ENCODE measurements at places on chromosomes 3 and 15.

DNA sequence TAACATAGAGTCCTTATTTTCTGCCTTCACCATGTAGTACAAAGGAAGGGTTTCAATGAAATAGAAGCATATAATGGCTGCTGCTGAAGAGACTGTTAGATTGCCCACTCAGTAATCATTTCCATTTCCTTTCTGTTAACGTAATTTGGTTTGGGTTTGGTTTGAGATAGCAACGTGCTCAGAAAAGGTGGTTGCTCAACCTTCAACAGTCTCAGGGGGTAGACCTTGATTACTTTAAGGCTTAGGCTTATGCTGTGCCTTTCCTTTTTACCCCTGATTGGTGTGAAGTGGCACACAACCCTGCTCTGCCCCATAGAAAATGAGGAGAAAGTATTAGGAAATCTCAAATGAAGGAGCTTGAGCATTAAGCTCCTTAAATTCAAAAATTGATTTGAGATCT is 163.7 kb upstream of the TP63 start:
- DNase-seq: no peak

DNA sequence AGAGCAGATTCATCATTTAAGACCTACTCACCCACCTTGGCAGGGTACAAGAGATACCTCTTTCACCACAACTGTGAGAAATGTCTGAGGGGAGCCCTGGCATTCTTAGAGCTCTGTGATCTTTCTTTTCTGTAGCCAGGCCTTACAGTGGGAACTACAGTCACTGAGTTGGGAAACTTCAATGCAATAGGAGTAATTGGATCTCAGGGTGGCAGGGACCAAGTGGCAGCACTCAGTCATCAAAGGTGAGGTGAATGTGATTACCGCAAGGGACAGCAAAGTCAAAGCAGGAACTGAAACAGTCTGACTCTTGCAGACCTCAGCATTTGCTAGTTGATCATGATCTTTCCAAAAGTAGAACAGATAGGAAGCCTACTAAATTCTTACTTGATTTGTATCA is 7.2 kb upstream of the MCF2L2 start:
- DNase-seq: no peak

- DNase-seq: no peak
These were observed 196.5 kb upstream of the ZPLD1 start for GRCh38 chr3:102238362-102238761.

DNA sequence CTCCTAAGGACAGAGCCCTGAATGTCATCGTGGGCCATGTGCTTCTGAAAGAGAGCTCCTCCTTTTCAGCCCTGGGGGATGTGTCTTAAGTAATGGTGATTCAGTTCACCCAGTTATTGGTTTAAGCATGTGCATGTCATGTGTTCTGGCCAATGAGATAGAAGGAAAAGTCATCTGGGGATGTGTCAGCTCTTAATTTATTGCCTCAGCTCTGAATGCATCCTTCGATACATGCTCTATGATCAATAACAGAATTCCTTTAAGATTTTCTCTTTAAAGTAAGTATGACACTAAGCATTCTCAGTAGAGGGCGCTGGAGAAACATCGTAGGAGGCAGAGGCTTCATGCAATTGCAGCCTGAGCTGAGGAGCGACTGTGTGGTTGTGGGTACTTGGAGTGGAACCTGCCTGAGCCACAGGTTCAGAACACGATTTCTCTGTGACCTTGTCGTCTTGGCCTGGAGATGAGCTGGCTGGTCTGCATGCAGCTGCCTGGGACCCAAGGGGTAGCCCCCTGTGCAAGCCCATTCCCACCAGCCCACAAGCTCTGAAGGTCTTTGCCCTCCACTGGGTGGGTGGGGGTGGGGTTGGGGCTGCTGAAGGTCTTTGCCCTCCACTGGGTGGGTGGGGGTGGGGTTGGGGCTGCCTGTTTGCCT is 69.5 kb downstream of the C3orf38 start:
- DNase-seq: no peak

DNA sequence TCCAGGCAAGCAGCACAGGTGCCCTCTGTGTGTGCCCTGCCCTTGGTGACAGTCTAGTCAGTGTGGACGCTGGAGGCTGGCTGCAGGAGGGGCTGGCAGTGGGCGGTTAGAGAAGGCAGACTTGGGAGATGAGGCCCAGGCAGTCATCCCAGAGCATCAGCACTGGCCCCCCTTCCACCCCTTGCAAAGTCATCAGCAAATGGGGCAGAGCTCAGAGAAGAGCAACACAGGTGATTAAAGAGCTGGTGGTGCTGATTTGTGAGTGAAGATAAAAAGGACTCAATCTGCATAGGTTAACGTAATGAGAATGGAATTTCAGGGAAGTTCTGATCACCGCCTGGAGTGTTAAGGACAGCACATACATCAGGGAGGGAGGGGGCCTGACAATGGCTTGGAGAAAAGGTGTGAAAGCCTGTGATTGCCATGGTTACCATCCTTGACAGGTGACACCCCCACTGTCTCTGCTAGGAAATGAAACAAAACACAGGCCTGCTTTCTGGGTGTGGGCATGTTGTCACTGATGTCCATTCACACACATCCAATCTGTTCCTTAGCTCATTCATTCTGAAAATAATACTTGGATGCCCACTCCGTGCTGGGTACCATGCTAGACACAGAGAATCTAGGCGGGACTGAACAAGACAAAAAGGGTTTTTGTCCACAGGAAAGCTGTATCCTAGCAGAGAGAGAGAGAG is 269.6 kb upstream of the ST8SIA2 start:
- DNase-seq: no peak

GRCh38 chr3:188568736-188569135 is 414.8 kb downstream of the LPP start:
- no peak for DNase-seq

GRCh38 chr15:70597056-70597603 is 166.2 kb downstream of the UACA start:
- no peak for DNase-seq

DNA sequence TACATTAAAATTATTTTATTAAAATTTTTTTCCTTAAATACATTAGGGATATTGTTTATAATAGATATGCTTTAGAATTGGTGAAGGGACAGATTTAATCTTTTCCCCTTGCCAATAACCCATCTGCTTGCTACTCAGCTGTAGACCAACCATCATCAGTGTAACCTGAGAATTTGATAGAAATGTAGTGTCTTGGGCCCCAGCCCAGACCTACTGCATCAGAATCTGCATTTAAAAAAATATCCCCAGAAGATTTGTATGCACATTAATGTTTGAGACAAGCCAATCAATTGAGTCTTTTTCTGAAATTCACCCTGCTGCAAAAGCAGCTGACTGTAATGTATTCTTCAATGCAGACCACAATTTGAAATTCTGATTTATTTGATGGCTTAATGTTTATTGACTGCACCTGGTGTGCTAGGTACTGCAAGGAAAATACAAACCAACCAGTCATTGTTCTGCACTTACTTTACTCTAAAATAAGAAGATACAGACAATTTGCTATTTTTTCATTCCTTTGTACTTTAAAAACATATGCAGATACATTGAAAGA is 190.7 kb upstream of the SGO1 start:
- no peak for DNase-seq

DNA sequence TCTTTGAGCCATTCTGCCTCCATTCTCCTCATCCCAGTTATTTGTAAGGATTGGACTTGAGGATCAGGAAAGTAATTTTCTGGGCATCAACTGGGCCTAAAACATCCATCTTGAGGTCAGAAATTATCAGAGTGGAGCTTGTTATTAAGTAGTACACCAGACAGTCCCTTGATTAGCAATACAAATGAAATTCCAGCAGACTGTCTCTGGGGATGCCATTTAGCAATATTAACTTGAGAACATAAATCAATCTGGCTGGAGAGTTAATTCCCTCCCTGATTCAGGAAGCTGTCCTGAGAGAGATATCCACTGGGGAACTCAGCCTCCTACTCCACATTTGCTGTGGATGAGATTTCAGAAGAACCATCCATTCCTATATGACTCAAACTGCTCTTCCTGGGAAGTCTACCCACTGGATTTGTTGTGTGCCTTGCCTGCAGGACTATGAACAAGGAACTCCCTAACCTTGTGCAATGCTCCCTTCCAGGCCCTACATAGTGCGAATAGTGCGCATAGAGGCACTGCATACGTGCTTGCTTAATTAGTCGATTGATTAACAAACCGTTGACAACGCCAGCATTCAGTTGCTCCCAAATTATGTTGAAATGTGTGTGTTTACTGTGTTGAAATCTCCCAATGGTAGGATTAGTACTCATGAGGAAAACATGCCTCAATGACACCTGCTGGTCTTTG is 36.1 kb upstream of the MTMR14 start:
- no peak for DNase-seq

DNA sequence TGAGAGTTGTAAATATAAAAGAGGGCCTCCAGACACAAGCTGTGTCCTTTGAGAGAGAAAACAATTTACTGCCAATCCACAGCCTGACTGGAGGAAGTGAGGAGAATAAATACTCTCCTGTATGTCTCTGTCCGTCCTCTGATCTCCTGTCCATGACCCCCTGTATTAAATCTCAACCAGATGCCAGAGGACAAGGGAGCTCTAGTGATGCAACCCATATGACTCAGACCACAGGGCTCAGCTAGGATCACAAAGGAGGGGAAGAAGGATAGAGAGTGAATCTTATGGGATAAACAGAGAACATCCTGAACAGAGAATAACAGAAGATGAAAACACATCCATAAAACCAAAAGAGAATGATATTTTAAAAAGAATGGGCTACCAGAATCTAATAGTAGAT is 482.6 kb downstream of the PLOD2 start:
- DNase-seq: no peak

GRCh38 chr3:197012540-197012883 is 17.1 kb downstream of the MELTF start:
- no peak for DNase-seq

GRCh38 chr15:48536681-48537091 is 108.8 kb downstream of the FBN1 start:
- no peak for DNase-seq

- no peak for DNase-seq
These were observed 4.9 kb upstream of the FRMD4B start for GRCh38 chr3:69390771-69391170.

DNA sequence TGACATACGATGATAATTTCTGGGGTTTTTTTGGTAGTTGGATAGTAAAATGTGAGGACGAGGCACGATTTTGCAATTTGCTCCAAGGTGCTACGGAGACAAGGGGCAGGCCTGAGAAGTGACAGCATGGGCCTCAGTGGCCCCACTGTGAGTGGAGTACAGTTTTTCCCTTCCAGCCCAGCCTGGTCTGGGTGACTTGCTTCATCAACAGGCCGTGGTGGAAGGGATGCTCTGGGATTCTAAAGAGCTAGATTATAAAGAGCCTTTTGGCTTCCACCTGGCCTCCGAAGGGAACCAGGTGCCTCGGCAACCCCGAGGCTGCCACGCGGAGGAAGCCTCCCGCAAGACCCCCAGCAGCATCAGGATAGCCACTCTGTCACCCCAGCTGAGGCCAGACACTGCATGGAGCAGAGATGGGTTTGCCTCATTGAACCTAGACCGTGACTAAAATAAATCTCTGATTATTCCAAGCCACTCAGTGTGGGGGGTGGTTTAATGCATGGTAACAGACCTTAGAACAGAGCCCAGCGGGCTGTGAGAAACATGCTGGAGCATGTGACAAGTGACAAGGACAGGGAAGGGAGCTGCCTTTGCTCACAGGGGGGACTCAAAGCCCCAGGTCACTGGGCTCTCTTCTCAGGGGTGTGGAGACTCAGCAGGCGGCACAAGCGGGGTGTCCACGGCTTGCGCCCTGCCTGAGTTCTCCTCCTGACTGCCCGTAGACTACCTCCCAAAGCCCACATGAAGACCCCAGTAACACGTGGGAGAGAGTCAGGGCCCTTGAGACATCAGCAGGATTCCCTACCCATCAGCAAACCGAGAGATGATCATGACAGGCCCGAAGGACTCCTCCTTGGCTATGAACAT is 22.6 kb upstream of the SLC41A3 start:
- DNase-seq: no peak

DNA sequence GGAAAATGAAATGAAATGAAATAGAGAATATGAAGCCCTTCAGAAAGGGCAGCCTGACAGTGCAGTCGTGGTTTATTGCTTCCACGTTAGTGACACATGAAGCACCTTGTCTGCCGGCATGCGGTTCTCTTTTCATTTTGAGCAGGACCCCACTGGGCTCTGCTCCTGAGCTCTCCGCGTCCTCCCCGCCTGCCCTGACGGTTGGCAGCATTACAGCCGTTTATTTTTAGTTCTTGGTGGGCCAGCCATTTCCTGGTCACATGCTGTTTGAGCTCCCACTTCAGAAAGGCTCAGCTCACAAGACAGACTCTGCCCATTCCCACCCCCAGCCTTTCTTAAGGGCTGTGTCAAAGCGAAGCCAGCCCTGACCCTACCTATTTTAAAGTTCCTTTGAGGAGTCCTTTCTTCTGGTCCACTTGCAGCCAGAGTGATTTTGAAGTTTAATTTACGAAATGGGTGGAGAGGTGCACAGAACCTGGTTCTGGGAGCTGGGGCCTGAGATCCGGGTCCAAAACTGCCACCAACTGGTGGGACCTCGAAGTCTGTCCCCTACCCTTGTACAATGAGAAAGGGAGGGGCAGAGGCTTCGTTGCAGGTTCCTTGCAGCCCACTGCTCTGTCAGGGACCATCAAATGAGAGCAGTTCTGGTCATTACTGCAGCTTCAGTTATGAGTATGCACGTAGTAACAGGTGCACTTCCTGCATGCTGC is 60.1 kb downstream of the MGLL start:
- DNase-seq: no peak

GRCh38 chr15:45510758-45511280 is 11.7 kb downstream of the SLC30A4 start:
- no peak for DNase-seq

DNA sequence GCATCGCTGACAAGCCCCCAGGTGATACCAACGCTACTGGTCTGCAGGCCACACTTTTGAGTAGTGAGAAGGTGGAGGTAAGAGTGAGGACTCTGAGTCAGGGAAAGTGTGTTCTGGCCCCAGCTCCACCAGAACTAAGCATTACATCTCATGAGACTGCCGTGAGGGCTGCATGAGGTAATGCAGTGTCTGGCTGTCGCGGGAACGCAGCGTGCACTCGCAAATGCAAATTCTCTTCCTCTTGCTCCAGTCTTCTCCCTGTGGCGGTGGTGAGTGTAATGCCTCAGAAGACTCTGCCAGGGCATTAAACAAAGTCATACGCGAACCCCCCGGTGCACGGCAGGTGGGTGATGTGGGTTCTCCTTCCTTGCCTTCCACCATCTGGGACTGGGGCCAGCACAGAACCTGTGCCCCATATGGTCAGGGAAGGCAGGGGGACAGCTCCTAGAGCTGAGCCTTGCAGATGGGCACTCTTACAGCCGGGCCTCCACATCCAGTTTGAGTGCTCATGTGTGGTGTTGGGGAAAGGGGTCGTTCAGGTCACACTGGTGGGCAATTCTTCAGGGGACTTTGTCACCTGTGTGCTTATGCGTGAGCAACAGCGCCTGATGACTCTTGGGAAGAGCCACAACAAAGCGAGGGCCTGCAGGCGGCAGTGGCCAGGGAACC is 175.8 kb downstream of the XXYLT1 start:
- DNase-seq: no peak

DNA sequence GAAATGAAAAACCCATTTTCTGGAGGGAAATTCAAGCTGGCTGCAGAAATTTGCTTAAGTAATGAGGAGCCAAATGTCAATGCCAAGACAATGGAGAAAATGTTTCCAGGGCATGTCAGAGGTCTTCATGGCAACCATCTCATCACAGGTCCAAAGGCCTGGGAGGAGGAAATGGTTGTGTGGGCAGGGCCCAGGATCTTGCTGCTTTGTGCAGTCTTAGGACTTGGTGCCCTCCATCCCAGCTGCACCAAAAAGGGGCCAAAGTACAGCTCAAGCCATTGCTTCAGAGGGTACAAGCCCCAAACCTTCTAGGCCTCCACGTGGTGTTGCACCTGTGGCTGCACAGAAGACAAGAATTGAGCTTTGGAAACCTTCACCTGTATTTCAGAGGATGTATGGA is 59.3 kb downstream of the POMGNT2 start:
- DNase-seq: no peak

Data from stimulated activated CD4-positive, alpha-beta T cell treated with anti-CD3 and anti-CD28 coated beads, Interleukin-15, amount 100 ng/mL, for 1 hour (primary cell).